ENCODE measurements at places on chromosomes 5 and 9.

GRCh38 chr9:4197548-4197947, 102.3 kb downstream of the GLIS3 start:
- no peak for DNase-seq

GRCh38 chr5:15646371-15646770, 146.4 kb downstream of the FBXL7 start:
- DNase-seq, result no peak

GRCh38 chr5:109744261-109744660, 54.5 kb downstream of the MAN2A1 start:
- no peak for DNase-seq

DNA sequence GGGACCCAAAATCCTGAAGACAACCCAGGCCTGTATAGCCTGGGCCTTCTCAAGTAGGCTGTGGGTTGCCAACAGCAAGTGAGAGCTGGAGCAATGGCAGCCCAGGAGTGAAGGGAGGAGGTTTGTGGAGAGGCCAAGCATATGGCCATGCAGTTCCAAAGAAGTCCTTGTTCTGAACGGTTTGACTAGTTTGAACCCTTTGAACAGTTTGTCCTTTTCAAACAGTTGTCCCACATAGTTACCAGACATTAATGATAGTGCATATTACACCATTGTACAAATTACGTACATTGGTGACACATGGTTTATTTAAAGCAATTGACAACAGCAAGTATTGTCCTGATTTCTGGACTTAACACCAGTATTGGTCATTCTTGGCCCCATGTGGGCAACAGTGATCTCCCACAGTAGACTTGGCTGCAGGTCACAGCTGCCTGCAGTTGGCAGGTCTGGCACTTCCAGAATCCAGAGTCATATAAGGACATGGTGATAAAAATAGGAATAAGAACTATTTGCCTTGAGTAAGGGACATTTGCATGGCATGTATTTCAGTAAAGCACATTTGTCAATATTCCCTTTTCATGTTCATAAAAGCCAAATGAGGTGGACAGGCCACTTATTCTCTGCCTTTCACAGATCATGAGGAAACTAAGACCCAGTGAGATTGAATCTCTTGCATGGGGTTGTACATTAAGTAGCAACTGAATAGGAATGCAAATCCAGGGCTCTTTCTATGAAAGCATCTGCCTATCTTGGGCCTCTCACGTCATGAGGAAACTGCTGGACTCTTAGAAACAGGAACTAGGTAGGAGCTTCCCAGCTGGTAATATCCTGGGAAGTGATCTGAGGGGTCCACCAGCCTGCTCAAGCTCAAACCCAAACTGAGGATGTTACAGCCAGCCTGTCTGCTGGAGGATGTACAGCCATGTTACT, 30.3 kb downstream of the SLC25A48 start:
- no peak for DNase-seq

- DNase-seq, result no peak
Observed at GRCh38 chr5:81552852-81553566, 159.1 kb upstream of the ACOT12 start.

- peak; percentile 52 for DNase-seq
Observed at GRCh38 chr5:139633295-139634027, 14.7 kb upstream of the CXXC5 start.

GRCh38 chr9:4298255-4299004, 1.4 kb downstream of the GLIS3 start:
- DNase-seq, result no peak

- no peak for DNase-seq
Observed at GRCh38 chr9:109976303-109976702, 196.3 kb downstream of the PALM2AKAP2 start.

DNA sequence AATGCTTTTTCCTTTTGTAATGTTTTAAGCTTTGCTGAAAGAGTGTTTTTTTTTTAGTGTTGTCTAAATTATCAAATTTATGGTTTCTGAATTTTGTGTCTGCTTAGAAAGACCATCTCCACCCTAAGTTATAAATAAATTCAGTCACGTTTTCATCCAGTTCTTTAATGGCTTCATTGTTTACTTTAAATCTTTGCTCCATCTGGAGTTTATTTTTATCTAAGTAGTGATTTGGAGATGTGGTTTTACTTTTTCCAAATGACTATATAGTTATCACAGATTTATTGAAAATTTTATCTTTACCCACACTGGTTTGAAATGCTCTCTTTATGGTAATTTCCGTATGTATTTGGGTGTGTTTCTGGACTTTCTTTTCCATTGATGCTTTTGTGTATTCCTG, 577.2 kb upstream of the ZNF608 start:
- no peak for DNase-seq

Data from NCI-H146 (cell line).